Progenitor cell of endocrine pancreas (in vitro differentiated cells): ENCODE measurements at places on chromosomes 13 and 19. TPM values are rescaled to one million over a fixed set of nuclear protein-coding genes. Genes with fewer than 3 reads are reported as not detected.

DNA sequence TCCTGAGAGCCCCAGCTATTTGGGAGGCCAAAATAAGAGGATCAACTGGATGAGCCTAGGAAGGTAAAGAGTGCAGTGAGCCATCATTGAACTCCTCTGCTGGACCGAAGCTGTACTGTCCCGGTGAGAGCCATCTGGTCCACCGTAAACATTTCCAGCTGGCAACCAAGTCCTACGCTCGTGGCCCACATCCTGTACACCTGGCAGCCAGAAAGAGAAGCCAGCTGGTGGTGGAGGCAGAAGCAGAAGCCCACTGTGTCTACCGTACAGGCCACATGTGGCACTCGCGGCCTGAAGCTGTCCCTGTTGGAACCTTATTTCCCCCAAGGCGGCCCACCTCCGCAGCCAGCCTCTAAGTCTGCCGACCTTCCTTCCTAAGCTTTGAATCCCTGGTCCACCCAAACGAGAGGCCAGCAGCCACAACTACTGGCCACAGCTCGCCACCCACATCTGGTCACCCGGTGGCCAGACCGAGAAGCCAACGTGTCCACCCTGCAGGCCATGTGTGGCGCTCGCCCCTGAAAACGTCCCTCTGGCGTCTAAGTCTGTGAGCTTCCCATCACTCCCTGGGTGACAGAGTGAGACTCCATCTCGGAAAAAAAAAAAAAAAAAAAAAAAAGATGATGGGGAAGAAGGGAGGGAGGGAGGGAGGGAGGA, 14.2 kb upstream of the ZNF91 start:
- no peak for DNase-seq
- no peaks in the 10 kb centered on the region for H3K36me3 ChIP-seq
- no peaks in the 10 kb centered on the region for H3K27me3 ChIP-seq

- H3K4me1 ChIP-seq = peaks cover 2% of the 10 kb centered on the region
- no peak overlapping the region for H3K4me3 ChIP-seq
- H3K36me3 ChIP-seq = no peaks in the 10 kb centered on the region
- H3K27me3 ChIP-seq = no peaks in the 10 kb centered on the region
- no peak for DNase-seq
These were observed 597.8 kb downstream of the LIG4 start for GRCh38 chr13:107617527-107617926.

DNA sequence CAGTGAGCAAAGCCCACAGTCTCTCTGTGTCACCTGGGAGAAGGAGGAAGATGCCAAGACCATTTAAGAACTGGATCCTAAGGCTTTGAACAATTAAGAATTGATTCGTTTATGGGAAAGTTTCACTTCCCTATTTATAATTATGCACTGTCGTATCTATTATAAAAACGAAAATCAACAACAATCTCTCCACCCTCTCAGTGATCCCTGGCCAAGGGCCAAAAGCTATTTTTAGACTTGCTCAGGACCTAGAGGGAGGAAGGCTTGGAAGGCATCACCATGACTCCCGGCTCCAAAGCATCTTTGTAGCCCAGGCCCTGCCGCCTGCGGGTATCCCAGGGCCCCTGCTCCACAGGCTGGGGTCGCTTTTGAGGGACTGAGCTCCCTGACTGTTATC, 1.3 kb downstream of the RHPN2 start:
- H3K4me3 ChIP-seq = peak overlapping the region; percentile 92
- peaks cover 16% of the 10 kb centered on the region for H3K4me1 ChIP-seq
- H3K36me3 ChIP-seq = peaks cover 4% of the 10 kb centered on the region
- no peak overlapping the region for H3K27ac ChIP-seq

- peaks cover 12% of the 10 kb centered on the region for H3K27me3 ChIP-seq
- DNase-seq = no peak
These were observed 3.7 kb upstream of the ARHGAP45 start for GRCh38 chr19:1063030-1063908.

GRCh38 chr19:16463341-16463990, 8.3 kb downstream of the EPS15L1 start:
- peaks cover 2% of the 10 kb centered on the region for H3K36me3 ChIP-seq
- peak overlapping the region; percentile 2 for H3K4me3 ChIP-seq
- H3K4me1 ChIP-seq = peaks cover 31% of the 10 kb centered on the region
- H3K27ac ChIP-seq = peak overlapping the region; percentile 82
- no peaks in the 10 kb centered on the region for H3K27me3 ChIP-seq

- no peak overlapping the region for H3K4me3 ChIP-seq
- H3K4me1 ChIP-seq = no peaks in the 10 kb centered on the region
- peaks cover 35% of the 10 kb centered on the region for H3K36me3 ChIP-seq
- no peaks in the 10 kb centered on the region for H3K27me3 ChIP-seq
- H3K27ac ChIP-seq = no peak overlapping the region
These were observed 13.8 kb upstream of the ZNF724 start for GRCh38 chr19:23263870-23264590.

GRCh38 chr13:111245576-111246384, 74.7 kb upstream of the TEX29 start:
- H3K36me3 ChIP-seq = peaks cover 56% of the 10 kb centered on the region
- no peaks in the 10 kb centered on the region for H3K27me3 ChIP-seq
- H3K4me1 ChIP-seq = peaks cover 26% of the 10 kb centered on the region
- H3K4me3 ChIP-seq = no peak overlapping the region

DNA sequence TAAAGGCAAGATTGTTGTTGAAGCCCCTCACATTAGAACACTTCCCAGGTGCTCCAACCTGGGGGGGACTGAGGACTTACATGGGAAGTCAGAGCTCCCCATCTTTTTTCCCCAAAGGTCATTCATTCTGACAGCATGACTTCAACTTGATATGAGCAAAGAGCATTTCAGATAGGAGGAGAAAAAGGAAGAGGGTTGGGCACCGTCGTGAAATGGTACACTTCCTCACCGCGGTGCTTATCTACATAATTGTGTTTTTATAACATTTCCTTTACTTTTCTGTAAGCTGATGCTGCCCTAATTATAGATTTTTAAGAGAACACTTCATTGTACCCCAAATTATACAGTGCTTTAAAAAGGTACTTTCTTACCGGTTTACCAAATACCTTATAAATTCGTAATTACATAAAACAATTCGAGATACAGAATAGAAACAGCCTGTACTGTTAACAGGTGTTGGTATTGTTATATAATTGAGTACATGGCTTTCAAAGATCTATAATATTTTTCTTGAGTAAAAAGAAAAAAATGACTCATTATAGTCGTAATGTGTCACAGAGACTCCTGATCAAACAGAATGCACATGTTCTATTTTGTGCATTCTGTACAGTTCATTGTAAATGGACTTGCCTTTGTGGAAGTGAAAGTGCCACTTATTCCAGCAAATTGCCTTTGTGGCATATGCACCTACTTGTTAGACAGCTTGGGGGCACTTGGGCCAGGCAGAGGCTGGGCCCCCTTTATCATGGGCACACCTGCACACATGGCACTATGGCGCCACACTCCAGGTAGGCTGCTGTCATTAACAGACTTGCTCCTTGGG, 81.8 kb downstream of the GGACT start:
- no peak overlapping the region for H3K4me3 ChIP-seq
- H3K36me3 ChIP-seq = peaks cover 1% of the 10 kb centered on the region
- H3K27ac ChIP-seq = no peak overlapping the region
- H3K27me3 ChIP-seq = no peaks in the 10 kb centered on the region
- no peak for DNase-seq

DNA sequence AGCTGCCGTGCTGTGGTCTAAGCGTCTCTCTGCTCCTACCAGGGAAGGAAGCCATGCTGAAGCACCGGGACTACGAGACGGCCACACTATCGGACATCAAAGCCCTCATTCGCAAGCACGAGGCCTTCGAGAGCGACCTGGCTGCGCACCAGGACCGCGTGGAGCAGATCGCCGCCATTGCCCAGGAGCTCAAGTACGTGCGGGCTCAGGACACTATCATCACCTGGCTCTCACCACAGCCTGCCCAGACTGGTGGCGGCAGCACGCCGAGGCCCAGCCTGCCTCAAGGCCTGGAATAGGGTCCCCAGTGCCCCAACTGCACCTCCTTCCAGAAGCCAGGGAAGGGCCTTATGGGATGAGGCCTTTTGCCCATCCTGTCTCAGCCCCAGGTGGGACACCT, 22.8 kb downstream of the CAPN12 start:
- peak overlapping the region; percentile 98 for H3K27ac ChIP-seq
- H3K27me3 ChIP-seq = no peaks in the 10 kb centered on the region
- H3K36me3 ChIP-seq = peaks cover 17% of the 10 kb centered on the region
- peaks cover 28% of the 10 kb centered on the region for H3K4me1 ChIP-seq
- DNase-seq = no peak

DNA sequence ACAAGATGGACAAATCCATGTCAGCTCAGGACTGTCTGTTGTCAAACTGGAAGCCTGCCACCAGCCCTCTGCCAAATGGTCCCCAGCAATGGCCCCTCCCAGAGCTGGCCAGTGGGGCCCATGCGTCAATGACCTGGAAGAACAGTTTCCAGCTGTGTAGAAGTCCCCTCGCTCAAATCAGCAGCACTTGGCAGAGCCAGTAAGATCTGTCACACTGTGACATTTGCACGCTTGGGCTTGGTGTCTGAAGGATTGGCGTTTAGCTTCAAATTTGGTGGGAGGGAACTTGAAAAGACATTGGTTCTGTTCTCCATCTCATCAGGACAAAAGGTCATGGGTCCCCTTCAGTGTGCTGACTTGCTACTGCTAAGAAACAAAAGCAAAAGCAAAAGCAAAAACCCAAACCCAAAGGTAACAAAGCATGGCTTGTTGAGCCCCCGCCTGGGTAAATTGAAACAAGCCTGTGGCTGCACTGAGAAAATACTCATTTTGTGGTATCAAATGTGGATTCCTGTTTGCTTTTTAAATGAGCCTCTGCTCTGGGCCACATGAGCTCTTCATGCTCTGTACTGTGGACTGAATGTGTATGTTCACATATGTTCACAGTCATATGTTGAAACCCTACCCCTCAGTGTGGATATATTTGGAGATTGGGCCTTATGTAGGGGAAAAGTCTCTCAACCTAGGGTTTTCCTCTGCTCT, 253.6 kb upstream of the MAB21L1 start:
- H3K36me3 ChIP-seq = no peaks in the 10 kb centered on the region
- no peak overlapping the region for H3K4me3 ChIP-seq
- no peak for DNase-seq
- H3K27me3 ChIP-seq = peaks cover 6% of the 10 kb centered on the region

DNA sequence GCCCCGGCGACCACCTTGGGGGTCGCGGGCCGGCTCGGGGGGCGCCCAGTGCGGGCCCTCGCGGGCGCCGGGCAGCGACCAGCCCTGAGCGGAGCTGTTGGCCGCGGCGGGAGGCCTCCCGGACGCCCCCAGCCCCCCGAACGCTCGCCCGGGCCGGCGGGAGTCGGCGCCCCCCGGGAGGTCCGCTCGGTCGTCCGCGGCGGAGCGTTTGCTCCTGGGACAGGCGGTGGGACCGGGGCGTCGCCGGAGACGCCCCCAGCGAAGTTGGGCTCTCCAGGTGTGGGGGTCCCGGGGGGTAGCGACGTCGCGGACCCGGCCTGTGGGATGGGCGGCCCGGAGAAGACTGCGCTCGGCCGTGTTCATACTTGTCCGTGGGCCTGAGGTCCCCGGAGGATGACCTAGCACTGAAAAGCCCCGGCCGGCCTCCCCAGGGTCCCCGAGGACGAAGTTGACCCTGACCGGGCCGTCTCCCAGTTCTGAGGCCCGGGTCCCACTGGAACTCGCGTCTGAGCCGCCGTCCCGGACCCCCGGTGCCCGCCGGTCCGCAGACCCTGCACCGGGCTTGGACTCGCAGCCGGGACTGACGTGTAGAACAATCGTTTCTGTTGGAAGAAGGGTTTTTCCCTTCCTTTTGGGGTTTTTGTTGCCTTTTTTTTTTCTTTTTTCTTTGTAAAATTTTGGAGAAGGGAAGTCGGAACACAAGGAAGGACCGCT, 729 bp downstream of the STK11 start:
- H3K4me3 ChIP-seq = peak overlapping the region; percentile 81
- H3K27me3 ChIP-seq = no peaks in the 10 kb centered on the region
- no peak for DNase-seq

DNA sequence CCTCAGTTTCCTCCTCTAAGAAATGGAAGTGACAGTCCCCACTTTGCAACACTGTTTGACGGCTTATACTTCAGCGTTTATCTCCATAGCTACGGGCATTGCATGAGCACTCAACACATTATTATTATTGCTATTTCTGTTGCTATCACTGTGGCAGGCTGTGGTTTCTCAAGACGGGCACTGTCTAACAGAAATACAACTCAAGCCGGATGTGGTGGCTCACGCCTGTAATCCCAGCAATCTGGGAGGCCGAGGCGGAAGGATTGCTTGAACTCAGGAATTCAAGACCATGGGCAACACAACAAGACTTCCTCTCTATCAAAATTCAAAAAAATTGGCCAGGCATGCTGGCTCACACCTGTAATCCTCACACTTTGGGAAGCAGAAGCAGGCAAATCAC, 4.9 kb upstream of the ZSWIM4 start:
- DNase-seq = no peak
- no peaks in the 10 kb centered on the region for H3K36me3 ChIP-seq
- peaks cover 1% of the 10 kb centered on the region for H3K4me1 ChIP-seq
- no peaks in the 10 kb centered on the region for H3K27me3 ChIP-seq
- H3K27ac ChIP-seq = peak overlapping the region; percentile 71
- H3K4me3 ChIP-seq = no peak overlapping the region

GRCh38 chr13:70619936-70620335, 511.7 kb upstream of the KLHL1 start:
- no peak overlapping the region for H3K4me3 ChIP-seq
- no peaks in the 10 kb centered on the region for H3K27me3 ChIP-seq
- peaks cover 19% of the 10 kb centered on the region for H3K4me1 ChIP-seq
- no peaks in the 10 kb centered on the region for H3K36me3 ChIP-seq
- no peak for DNase-seq
- H3K27ac ChIP-seq = no peak overlapping the region

DNA sequence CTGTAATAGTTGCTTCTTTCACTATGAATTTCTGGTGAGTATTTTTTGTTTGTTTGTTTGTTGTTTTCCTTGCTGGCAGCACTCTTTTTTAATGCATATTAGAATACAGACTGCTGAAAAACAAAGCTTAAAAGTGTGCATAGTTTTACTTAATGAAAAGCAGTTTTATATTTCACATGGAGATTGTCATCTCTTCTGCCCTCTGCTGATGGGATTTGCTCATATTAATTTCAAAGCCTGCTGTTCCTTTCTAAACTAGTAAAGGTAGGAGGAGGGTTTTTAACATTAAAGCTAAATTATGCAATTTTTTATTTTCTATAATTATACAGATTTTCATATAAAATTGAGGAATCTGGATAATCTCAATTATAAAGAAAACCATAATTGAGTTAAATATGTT, 692.6 kb upstream of the SLITRK1 start:
- no peaks in the 10 kb centered on the region for H3K4me1 ChIP-seq
- no peaks in the 10 kb centered on the region for H3K36me3 ChIP-seq
- no peaks in the 10 kb centered on the region for H3K27me3 ChIP-seq
- DNase-seq = no peak
- H3K4me3 ChIP-seq = no peak overlapping the region

Gene ITGBL1
- total RNA-seq = not detected in 2 replicates

Gene C19orf53
- 78.4 and 90.1 TPM in 2 replicates for total RNA-seq

Gene OR4F17
- not detected in 2 replicates for total RNA-seq

Gene BAX
- total RNA-seq = 141 and 153 TPM in 2 replicates

Gene CGB2
- total RNA-seq = not detected in 2 replicates

Gene CATSPERD
- not detected in 2 replicates for total RNA-seq

Gene GPR12
- not detected in 2 replicates for total RNA-seq
